ENCODE measurements at places on chromosomes 13 and 19.

- no peak for DNase-seq
Measured at GRCh38 chr13:24086642-24087041, 73.9 kb upstream of the SPATA13 start.

DNA sequence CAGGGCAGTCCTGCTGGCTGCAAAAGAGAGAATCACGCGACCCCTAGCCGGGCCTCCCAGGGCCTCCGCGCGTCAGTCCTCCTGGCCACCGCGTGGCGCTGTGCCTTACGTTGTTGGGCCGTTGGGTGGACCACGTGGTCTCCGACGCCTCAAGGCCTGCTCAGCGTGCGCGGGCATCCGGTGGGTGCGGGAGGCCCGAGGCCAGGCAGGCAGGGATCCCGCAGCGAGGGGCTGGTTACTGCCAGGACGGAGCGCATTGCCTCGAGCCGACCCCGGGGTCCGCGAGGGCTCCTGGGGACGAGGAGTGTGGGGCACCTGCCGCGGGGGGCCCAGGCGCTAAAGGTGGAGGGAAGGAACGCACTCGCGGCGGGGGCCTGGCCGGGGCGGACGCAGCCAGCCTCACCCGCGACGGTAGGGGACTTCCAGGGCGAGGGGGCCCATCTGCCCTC is at the start of gene TDRD12:
TDRD12 (plus strand) TSS at position 157 of the 449 bp plus-strand sequence. CDS start 306 bp downstream, outside the sequence.
- no peak for DNase-seq

DNA sequence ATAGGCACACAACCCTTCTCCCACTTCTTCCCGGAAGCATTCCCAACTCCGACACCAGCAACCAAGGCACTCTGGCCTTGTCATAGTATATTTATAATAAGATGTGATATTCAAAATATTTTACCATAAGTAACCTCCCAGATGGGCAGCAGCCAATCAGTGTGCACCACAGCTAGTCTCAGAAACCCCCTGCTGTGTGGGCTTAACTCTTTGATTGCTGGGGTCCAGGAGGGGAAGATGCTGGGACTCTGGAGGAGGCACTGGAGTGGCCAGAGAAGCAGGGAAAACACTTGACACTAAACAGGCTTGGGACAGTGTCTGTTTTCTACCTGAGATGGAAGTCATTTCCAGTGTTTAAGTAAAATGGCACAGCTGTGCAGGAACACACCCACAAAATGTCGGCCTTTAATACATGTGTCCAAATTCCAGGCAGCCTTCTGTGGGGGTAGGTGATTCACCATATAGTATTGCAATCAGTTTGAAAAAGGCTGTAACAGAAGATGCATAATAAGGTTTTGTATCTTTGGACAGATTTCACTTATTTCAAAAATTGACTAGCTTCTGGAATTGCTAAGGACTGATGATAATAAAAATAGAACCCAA is 100.7 kb downstream of the MBNL2 start:
- peak; percentile 45 for DNase-seq

DNA sequence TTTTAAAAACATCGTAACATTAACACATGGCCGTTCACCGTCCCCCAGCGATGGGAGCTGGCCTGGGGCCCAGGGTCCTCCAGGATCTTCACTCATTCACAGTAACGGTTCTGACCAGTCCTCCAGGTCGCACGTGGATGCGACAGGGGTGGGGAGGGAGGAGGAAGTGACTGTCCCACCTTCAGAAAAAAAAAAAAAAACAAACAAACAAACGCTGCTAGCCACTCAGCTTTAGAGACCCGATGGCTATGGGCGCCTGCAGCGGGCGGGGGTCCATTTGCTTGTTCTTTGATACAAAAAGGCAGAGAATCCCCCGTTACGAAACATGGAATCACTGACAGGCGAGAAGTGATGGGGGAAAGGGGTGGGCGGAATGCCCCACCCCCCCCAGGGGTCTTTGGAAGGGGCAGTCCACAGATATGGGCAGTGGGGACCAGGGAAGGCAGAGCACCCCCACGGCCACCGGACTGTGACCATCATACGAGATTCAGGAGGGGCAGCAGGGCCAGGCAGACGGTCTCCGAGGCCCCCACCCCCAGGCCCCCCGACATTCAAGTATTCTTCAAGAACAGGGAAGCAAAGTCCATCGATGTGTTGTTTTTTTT is 13.3 kb downstream of the MKNK2 start:
- DNase-seq, result no peak

GRCh38 chr19:993361-993830 is 6.8 kb upstream of the GRIN3B start:
- DNase-seq, result no peak

GRCh38 chr13:40116008-40116407 is 460.5 kb downstream of the COG6 start:
- DNase-seq, result no peak

- DNase-seq, result no peak
Measured at GRCh38 chr19:4547303-4548237, 7.7 kb upstream of the LRG1 start.

- no peak for DNase-seq
Measured at GRCh38 chr13:111956261-111957151, 110.4 kb upstream of the SOX1 start.

- no peak for DNase-seq
Measured at GRCh38 chr13:33678906-33679657, 138.9 kb upstream of the RFC3 start.

GRCh38 chr13:24668955-24669582 is 11.1 kb upstream of the ATP12A start:
- DNase-seq, result no peak

GRCh38 chr13:26895081-26895807 is 134.7 kb upstream of the GPR12 start:
- DNase-seq, result no peak

DNA sequence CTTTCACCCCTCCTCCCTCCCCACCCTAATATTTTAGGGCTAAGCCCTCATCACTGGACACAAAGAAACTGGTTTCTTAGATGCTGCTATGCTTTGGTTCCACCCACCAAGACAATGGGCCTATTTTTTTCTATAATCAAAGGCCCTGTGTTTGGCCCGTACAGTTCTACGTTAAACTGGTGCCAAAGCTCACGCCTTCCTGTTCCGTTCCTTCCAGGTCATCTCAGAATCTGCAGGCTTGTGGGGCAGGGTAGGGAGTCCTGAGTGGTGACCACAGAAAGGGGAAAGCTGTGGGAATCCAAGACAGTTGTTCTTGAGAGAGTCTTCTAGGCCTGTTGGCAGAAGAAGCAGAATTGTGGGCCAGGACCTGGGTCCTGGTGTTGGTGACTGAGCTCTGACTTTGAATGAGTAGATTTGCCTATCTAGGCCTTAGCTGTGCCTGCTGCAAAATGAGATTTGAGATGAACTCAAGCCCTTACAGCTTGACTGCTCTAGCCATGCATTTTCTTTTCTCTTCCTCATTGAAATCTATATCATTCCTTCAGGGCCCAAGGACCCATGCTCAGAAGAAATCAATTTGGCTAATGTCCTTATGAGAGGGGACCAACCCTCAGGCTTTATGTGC is 19.1 kb upstream of the CXCL17 start:
- no peak for DNase-seq

DNA sequence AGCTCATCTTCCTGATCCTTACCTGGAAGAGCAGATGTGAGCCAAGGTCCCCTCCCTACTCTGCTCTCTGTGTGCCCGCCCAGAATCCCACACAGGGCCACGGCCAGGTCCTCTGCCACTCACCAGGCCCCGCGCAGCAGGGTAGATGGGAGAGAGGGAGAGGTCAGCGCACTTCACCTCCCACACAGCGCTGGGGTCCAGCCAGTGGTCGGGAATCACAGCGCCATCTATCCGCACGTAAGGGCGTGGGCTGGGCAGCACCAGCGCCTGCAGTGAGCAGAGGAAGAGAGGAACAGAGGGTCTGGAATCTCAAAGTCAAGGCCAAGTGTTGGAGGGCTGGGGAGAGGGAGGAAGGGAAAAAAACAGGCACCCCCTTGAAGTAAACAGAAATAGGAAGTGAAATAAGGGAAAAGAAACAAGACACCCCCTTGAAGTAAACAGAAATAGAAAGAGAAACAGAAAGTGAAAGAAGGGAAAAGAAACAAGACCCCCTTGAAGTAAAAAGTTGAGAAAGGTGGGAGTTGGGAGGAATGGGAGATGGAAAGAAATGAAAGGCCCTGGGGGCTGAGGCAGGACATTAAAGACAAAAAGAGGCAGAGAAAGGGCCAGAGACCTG is 7.0 kb upstream of the PLA2G4C start:
- no peak for DNase-seq

- DNase-seq, result no peak
Measured at GRCh38 chr13:23876265-23876664, 12.9 kb downstream of the MIPEP start.

DNA sequence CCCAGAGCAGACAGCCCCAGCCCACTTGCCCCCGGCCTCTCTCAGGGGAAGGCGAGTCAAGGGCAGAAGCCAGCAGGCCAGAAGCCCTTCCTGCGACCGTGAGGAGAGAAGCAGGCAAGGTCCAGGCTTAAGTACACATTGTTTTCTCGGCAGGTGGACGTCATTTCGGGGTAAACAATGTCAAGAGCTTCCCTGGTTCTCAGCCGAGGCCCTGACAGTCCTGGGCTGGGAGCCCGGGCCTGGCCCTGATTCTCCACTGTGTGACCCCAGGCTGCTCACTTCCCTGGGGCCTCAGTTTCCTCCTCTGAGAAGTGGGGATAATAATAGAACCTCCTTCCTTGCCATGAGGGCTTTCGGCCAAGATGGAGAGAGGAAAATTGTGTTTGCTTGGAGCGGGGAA is 19.4 kb downstream of the PLVAP start:
- no peak for DNase-seq

GRCh38 chr13:80054806-80055205 is 286.1 kb downstream of the SPRY2 start:
- no peak for DNase-seq

GRCh38 chr19:44807652-44808462 is 1.0 kb upstream of the BCAM start:
- DNase-seq, result peak; percentile 5

GRCh38 chr19:16285769-16286498 is 38.7 kb upstream of the KLF2 start:
- no peak for DNase-seq

Measured in fibroblast of skin of left quadriceps (primary cell).